ENCODE measurements at places on chromosomes 12 and 14.

DNA sequence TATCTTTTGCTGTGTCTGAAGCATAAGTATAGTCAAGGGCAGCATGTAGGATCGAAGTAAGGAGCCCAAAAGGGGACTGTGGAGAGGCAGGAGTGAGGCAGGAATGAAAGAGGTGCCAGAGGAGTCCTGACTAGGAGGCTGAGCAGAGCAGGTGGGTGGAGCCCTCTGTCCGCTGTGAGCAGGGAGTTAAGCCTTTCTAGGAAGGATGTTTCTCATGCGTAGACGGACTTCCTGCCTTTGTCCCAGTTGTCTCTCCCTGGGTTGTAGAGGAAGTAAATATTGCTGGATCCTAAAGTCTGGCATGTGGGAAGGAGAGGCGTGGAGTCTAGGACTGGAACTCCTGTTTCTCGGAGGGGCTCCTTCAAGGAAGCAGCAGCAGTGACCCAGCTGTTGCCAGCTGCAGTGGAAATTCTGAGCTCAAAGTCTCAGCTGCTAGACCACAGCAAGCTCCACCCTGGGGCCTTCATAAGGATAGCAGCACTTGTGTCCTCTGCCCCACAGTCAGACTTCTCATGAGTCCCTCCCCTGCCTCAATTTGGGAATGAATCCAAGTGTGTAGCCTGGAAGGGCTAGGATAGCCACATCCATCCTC, 44.0 kb downstream of the RBMS2 start:
- peak overlapping the region; percentile 45 for H3K27ac ChIP-seq
- peak; percentile 47 for DNase-seq

DNA sequence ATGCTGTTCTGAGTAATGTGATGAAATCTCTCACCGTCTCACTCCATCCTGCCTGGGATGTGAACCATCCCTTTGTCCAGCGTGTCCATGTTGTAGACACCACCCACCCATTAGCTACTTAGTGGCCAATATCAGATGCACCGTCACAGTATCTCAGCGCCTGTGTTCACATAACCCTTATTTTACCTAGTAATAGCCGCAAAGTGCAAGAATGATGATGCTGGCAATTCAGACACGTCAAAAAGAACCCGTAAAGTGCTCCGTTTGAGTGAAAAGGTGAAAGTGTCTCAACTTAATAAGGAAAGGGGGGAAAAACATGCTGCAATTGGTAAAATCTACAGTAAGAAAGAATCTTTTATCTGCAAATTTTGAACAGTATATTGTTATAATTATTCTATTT, 3.0 kb downstream of the RNASE10 start:
- no peak overlapping the region for H3K4me3 ChIP-seq
- H3K27ac ChIP-seq = no peak overlapping the region
- H3K27me3 ChIP-seq = no peaks in the 10 kb centered on the region

GRCh38 chr14:41295734-41296133, 310.9 kb upstream of the LRFN5 start:
- no peak for DNase-seq
- no peaks in the 10 kb centered on the region for H3K27me3 ChIP-seq
- H3K4me3 ChIP-seq = no peak overlapping the region
- no peaks in the 10 kb centered on the region for H3K4me1 ChIP-seq

DNA sequence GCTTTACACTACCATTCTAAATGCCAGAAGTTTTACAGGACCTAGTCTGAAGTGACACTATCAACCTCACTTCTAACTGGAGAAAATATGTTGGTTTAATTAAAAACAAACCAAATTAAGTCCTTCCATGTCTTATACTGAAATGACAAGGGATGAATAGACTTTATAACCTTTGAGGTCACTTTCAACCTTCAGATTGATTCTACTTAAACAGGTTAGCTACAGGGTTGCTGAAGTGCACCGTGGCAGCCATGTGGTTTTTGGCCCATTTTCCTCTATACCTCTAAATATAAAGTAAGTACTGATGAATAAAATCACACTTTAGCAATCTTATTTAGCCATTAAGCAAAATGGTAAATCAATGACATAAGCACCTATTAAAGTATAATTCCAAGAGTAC, 3.9 kb downstream of the SLC38A2 start:
- no peak for DNase-seq
- peaks cover 49% of the 10 kb centered on the region for H3K4me1 ChIP-seq
- H3K4me3 ChIP-seq = peak overlapping the region; percentile 97

GRCh38 chr12:69685810-69686209, 13.3 kb downstream of the BEST3 start:
- H3K27me3 ChIP-seq = no peaks in the 10 kb centered on the region
- no peak overlapping the region for H3K27ac ChIP-seq
- no peak overlapping the region for H3K4me3 ChIP-seq
- DNase-seq = no peak
- H3K4me1 ChIP-seq = no peaks in the 10 kb centered on the region

- DNase-seq = peak; percentile 64
- H3K4me1 ChIP-seq = no peaks in the 10 kb centered on the region
- peaks cover 2% of the 10 kb centered on the region for H3K27me3 ChIP-seq
- no peaks in the 10 kb centered on the region for H3K36me3 ChIP-seq
Measured at GRCh38 chr14:77133720-77134338, 7.8 kb downstream of the ZDHHC22 start.

DNA sequence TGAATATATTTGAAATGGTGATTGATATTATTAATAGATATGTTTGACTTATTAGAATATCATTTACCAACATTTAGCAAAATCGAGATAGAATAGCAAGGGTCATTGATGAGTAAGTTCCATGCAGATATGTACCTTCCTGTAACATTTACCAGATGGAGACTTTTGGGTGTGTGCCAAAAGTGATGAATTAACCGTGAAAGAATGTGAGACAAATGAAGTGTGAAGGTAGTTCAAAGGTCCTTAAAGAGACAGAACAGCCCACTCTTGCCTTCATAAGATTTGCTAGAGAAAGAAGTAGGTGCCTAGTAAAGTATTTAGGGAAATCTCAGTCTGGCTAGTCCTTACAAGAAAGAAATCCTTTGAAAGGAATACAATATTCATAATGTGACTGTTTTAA, 45.5 kb downstream of the FGD4 start:
- no peaks in the 10 kb centered on the region for H3K36me3 ChIP-seq
- no peak for DNase-seq
- H3K4me3 ChIP-seq = no peak overlapping the region
- peaks cover 3% of the 10 kb centered on the region for H3K4me1 ChIP-seq

DNA sequence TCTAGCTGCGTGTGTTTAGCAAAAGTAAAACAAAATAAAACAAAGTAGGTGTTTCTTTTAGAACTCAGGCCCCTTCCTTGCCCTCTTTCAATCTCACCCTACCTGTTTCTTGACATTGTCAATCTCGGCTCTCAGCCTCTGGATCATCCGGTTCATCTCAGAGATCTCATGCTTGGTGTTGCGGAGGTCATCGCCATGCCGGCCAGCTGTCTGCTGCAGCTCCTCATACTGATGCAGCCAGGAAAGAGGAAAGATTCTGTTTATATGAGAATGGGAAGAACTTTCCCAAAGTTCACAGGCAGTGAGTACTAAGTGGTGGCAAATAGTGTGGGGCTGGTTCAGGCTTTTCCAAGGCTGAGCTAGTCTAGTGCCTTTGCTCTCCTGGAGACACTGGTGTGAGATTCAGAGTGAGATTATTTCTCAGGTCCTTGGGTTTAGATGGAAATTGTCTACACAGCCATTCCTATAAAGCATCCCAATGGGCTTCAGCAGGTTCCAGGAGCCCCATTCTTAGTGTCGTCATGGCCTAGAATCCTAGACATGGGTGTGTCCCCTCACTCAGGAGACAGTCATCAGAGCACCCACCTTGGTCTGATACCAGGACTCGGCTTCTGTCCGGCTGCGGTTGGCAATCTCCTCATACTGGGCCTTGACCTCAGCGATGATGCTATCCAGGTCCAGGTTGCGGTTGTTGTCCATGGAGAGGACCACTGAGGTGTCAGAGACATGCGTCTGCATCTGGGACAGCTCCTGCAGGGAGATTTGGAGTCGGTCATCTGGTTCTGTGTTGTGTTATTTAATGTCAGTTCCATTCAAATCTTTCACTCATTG, 3.0 kb downstream of the KRT5 start:
- no peak overlapping the region for H3K27ac ChIP-seq
- H3K4me3 ChIP-seq = no peak overlapping the region
- H3K4me1 ChIP-seq = no peaks in the 10 kb centered on the region
- peak; percentile 10 for DNase-seq
- H3K27me3 ChIP-seq = no peaks in the 10 kb centered on the region

- no peaks in the 10 kb centered on the region for H3K4me1 ChIP-seq
- H3K27ac ChIP-seq = no peak overlapping the region
- no peak overlapping the region for H3K4me3 ChIP-seq
- H3K27me3 ChIP-seq = no peaks in the 10 kb centered on the region
Measured at GRCh38 chr14:37968664-37969240, 239.0 kb upstream of the SSTR1 start.

DNA sequence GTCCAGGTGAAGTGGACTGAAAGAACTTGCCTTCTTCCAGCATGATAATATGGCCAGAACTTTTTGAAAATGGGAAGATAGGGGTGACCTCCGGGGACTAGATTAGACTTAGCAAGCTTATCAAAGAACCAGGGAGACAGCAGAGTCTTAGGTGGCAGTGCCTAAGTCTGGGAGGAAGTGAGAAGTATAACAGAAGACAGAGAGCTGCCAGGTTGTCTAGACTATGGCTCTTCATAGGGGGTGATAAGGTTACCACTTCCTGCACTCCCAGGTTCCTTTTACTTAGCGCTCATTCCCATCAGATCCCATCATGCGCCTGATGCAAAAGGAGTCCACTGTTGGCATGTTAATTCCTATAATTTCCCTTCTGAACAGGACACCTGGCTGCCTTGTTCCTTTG, 69.9 kb downstream of the PLXNC1 start:
- H3K4me1 ChIP-seq = no peaks in the 10 kb centered on the region
- H3K4me3 ChIP-seq = no peak overlapping the region
- H3K36me3 ChIP-seq = no peaks in the 10 kb centered on the region
- no peaks in the 10 kb centered on the region for H3K27me3 ChIP-seq
- H3K27ac ChIP-seq = no peak overlapping the region

DNA sequence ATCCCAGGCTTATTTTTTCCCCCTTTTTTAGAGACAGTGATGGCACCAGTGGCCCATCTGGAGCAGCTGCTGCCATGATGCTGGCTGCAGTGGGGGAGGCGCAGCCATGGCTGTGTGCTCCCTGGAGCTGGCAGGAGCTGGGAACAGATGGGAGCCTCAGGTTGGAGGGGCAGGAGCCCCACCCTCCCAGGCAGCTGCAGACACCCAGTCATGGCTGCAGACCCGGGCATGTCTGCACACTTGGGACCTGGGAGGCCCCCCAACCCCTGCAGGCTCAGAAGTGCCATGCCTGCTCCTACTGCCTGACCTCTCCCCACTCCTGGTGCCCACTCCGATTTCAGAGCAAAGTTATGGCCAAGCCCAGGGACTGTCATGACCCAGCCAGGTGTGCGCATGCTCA, 25.1 kb downstream of the CDKL1 start:
- H3K27ac ChIP-seq = no peak overlapping the region
- no peaks in the 10 kb centered on the region for H3K4me1 ChIP-seq
- H3K27me3 ChIP-seq = no peaks in the 10 kb centered on the region
- no peaks in the 10 kb centered on the region for H3K36me3 ChIP-seq

DNA sequence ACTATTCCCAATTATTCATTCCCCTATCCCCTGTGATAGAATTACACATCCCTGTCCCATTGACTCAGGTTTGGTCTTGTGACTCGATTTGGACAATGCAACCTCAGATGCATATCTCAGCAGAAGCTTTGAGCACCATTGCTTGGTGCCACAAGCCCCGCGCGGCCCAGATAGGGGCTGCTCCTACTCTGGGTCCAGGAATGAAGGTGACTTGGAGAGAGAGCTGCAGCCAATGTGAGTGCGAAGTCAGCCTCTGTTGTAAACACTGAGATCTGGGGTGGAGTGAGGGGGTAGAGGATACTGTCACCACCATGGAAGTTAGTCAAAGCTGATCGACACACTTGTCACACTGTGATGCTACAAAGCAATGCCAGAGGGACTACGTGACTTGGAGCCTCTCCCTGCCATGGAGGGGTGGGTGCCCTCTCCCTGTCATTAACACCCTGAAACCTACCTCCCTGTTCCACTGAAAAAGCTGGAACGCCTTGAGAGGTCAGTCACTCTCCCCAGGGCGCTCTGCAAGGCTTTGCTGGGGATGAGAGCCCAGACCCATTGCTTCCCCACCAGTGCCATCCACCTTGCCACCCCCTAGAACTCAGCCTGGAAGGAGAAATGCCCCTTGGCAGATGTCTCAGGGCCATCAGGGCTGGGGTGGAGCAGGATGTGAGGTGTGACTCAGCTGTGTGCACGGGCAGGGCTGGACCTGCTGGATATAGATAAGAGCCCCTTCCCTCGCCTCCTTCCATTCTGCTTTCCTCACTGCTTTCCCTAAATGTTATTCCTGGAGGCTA, 6.6 kb upstream of the PLEK2 start:
- no peaks in the 10 kb centered on the region for H3K27me3 ChIP-seq
- H3K27ac ChIP-seq = no peak overlapping the region
- H3K4me3 ChIP-seq = no peak overlapping the region
- no peaks in the 10 kb centered on the region for H3K4me1 ChIP-seq

GRCh38 chr12:13882176-13882575, 99.2 kb downstream of the GRIN2B start:
- peaks cover 4% of the 10 kb centered on the region for H3K27me3 ChIP-seq
- no peak overlapping the region for H3K4me3 ChIP-seq
- H3K36me3 ChIP-seq = no peaks in the 10 kb centered on the region
- H3K4me1 ChIP-seq = no peaks in the 10 kb centered on the region

DNA sequence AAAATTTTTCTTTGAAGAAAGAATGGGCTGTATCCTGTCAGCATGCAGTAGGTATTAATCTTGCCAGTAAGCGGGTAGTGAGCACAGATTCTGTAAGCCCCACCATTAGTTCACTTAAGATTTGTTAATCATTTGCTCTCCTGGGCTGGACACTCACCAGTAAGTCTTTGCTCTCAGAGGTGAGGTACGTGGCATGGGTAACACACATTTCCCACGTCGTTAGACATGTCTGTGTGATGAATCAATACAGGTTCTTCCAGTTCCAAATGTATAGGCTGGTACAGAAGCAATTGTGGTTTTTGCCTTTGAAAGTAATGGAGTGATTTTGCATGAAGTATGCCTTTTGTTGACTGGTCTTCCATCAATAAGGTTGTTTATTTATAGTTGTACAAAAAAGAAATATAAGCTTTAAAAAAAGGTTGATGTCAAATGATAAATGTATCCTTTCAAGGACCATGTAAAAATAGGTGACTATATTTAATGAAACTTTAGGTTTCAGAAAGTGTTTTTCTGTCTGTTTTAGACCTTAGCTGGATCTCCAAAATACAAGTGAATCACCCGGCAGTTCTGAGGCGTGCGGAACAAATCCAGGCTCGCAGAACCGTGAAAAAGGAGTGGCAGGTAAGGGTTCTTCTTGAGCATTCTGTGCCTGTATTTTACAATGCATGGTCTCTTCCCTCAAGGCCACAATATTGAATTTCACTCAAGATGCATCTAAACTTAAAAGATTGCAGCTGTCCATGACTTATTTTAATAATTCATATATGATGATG, 45.5 kb downstream of the DERA start:
- H3K27ac ChIP-seq = no peak overlapping the region
- no peaks in the 10 kb centered on the region for H3K27me3 ChIP-seq
- peaks cover 6% of the 10 kb centered on the region for H3K36me3 ChIP-seq
- no peak overlapping the region for H3K4me3 ChIP-seq

DNA sequence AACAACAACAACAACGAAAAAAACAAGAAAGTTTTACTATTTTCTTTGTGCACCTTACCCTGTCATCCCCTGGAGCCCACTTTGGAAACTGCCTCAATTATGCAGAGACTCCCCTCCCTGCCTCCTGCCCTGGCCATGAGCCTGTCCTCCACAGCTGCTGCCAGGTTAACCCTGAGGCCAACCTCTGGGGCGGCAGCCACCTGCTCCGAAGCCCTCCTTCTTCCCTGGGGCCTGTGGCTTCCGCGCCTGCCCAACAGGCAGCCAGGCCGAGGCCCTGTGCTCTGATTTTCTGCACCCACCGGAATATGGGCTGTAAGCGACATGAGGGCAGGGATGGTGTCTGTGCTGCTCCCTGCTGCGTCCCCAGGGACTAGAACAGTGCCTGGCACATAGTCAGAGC, 183.0 kb downstream of the CALM1 start:
- DNase-seq = no peak
- H3K4me1 ChIP-seq = no peaks in the 10 kb centered on the region
- no peaks in the 10 kb centered on the region for H3K27me3 ChIP-seq
- H3K36me3 ChIP-seq = peaks cover 2% of the 10 kb centered on the region
